Vein endothelial cell (primary cell): ENCODE measurements at places on chromosomes 2 and 18. TPM values are rescaled to one million over a fixed set of nuclear protein-coding genes. Genes with fewer than 3 reads are reported as not detected.

SLC5A7 gene
- not detected in 2 replicates for total RNA-seq

TUBA4B gene
- total RNA-seq = not detected in 2 replicates

EN1 gene
- not detected in 2 replicates for total RNA-seq

OXER1 gene
- not detected in 2 replicates for total RNA-seq

NT5DC4 gene
- total RNA-seq = not detected in 2 replicates

ACMSD gene
- not detected in 2 replicates for total RNA-seq

FTCDNL1 gene
- total RNA-seq = 0.67 TPM in 1 of 2 replicates, not detected in the other

ARHGAP15 gene
- total RNA-seq = not detected in 2 replicates

CYP26B1 gene
- 0.19 and 0.65 TPM in 2 replicates for total RNA-seq

IL1F10 gene
- total RNA-seq = not detected in 2 replicates

LYG1 gene
- 0.98 TPM in 1 of 2 replicates, not detected in the other for total RNA-seq

ADAM23 gene
- 4.5 and 4.9 TPM in 2 replicates for total RNA-seq

ABCG8 gene
- total RNA-seq = not detected in 2 replicates

HMSD gene
- total RNA-seq = not detected in 2 replicates

ALKAL2 gene
- not detected in 2 replicates for total RNA-seq

FOXD4L1 gene
- under 0.01 TPM in 1 of 2 replicates, not detected in the other for total RNA-seq

HAAO gene
- not detected in 2 replicates for total RNA-seq
